ENCODE measurements at places on chromosomes 2 and 18. TPM values are rescaled to one million over a fixed set of nuclear protein-coding genes. Genes with fewer than 3 reads are reported as not detected.
A peak's percentile ranks its signal among the peaks of the same experiment; 100 is the strongest.

GRCh38 chr2:85935746-85936208, 47.0 kb upstream of the ST3GAL5 start:
- DNase-seq, result no peak

METTL21A gene
- total RNA-seq, result 7.0 TPM

DNA sequence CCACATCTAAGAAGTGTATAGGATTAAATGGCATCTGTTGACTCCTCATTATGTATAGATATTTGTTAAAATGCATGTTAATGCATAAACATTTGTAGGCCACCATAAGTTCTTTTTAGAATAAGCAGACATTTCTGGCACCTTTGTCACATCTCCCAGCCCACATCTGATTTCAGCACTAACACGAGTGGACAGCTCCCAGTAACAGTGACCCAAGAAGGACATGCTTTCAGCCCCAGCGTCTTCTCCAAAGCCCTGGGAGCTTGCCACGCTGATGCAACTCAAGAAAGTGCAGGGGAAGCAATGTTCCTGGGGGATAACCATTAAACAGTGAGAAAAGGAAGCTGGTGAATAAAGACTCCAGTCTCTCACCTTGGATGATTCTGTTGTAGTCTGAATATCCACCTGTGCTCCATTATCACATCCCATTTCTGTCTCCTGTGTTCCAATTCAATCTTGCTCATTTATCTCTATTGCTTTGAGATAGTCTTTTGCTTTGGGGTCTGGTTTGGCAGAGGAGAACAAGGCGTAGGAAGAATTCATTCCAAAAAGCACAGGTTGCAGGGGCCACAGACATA, 182.6 kb upstream of the THSD7B start:
- no peak for DNase-seq

- no peak for DNase-seq
Observed at GRCh38 chr2:79872656-79873055, 359.8 kb downstream of the CTNNA2 start.

- no peak for DNase-seq
Observed at GRCh38 chr2:218026676-218027425, 24.1 kb upstream of the TNS1 start.

DNA sequence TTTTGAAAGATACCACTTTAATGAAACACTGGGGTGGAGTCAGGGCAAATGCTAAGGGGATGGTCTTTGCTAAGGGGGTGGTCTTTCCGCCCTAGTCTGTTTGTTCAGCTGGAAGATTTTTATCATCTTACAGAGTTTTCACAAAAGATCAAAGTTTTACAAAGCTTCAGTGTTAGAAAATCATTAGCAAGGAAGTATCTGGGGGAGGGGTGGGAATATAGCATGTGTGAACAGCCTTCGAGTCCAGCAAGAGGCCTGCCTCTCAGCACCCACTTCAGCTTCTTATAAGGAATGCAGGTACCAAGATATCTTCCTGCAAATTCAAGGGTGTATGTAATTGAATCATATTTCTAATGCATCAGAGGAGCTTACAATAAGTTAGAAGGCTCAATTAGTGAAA, 112.9 kb downstream of the RAPGEF4 start:
- no peak for DNase-seq

- no peak for DNase-seq
Observed at GRCh38 chr2:88967844-88968243, 276.4 kb downstream of the RPIA start.

TRAK2 gene
- total RNA-seq, result 17.6 TPM

GRCh38 chr2:74864728-74865722, 31.1 kb downstream of the HK2 start:
- DNase-seq, result peak; percentile 37

DNA sequence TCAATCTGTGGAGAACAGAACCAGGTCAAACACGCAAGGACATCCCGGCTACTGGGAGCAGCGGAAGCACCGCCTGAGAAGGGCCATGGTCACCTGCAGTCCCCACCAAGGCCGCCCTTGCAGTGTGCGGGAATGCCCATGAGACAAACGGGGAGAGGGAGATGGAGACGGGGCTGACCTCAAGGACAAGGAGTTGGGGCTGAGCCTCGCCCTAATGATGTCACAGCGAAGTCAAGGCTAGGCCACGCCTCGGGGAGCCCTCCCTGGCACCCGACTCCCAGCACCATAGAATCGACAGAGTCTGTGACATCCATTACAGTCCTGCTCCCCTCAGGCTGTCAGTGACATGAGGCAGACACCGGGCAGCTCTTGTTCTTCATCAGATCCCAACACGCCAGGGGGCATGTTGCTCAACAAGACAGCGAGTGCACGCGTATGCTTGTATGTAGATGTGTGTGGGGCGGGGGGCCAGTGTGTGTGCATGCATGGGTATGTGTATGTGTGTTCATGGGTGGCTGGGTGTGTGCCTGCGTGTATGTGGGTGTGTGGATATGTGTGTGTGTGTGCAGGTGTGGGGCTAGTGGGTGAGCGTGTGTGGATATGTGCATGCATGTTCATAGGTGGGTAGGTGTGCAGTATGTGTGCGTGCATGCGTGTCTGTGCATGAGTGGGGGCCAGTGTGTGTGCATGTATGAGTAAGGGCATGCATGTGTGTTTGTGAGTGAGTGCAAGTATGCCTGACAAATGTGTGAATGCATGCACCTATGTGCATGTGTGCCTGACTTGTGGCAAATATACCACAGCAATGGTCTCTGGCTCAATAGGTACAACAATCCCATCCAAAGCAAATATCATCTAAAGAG, 57.0 kb downstream of the ANKMY1 start:
- no peak for DNase-seq
